ENCODE measurements at places on chromosomes 6 and 20.

DNA sequence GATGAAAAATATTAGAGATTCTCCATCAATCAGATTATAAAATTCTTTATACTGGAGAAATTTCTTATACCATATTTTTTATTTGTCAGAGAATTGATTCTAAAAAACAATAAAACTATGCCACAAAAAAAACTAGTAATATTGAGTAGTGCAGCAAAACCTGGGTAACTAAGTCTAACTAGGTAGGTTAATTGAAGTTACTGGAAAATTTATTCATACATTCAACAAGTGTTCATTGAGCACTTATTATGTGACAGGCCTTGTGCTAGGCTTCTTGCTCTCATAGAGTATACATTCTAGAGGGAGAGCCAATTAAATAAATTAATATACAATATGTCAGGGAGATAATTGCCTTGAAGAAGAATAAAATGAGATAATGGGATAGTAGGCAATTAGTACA lies 189.4 kb downstream of the EYA4 start:
- no peak for DNase-seq

- DNase-seq, result peak; percentile 36
Observed at GRCh38 chr6:32945108-32945760, 4.4 kb upstream of the HLA-DMB start.

DNA sequence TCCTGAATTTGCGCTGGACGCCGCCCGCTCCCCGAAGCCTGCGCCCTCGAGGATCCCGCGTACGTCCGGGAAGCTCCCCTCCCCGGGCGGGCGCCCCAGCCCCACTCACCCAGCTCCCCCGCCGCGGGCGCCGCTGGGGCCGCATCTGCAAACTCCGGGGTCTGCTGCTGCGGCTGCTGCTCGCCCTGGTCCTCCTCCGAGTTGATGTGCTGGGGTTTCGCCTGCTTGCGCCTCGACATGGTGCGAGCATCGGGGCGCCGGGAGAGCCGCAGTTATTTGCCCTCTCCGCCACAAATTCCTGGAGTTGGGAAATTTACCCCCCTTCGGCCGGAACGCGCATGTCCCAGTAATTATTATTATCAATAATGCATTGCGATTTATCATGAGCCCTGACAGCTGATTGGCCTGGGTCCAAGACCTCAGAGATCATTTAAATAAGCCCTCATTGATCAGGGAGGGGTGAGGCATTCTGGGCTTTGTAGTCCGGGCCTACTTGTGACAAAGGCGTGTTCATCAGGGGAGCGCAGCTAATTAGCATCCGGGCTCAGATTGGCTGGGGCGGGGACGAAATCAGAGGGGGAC lies at the start of gene SALL4:
SALL4 (minus strand) TSS at position 352 of the 582 bp plus-strand sequence; CDS start at position 239, 113 bp downstream.
- no peak for DNase-seq

GRCh38 chr6:166739976-166740318 lies 112.9 kb upstream of the RPS6KA2 start:
- DNase-seq, result no peak

GRCh38 chr6:57267586-57268293 lies 45.6 kb upstream of the RAB23 start:
- peak; percentile 64 for DNase-seq

GRCh38 chr20:25038103-25038410 lies 19.9 kb downstream of the ACSS1 start:
- no peak for DNase-seq

GRCh38 chr6:89611666-89612065 lies 26.9 kb downstream of the LYRM2 start:
- DNase-seq, result no peak

DNA sequence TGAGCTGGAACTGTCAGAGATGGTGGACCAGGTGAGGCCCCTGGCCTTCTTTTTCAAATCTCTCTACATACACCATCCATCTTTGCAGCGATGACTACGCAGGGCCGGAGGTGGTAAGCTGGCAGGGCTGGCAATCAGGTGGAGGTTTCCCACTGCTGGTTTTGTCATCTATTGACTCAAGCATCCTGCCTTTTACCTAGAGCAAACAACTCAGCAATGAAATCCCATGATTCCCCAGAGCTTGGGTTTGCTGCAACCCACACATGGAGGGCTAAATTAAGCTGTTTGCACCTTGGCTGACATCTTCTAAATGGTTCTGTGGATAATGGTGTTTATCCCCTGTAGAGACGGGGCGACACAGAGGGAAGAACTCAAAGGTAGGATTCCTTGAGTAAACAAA lies 170.2 kb downstream of the SCP2D1 start:
- no peak for DNase-seq

GRCh38 chr20:39036851-39037250 lies 74.7 kb downstream of the DHX35 start:
- DNase-seq, result no peak

DNA sequence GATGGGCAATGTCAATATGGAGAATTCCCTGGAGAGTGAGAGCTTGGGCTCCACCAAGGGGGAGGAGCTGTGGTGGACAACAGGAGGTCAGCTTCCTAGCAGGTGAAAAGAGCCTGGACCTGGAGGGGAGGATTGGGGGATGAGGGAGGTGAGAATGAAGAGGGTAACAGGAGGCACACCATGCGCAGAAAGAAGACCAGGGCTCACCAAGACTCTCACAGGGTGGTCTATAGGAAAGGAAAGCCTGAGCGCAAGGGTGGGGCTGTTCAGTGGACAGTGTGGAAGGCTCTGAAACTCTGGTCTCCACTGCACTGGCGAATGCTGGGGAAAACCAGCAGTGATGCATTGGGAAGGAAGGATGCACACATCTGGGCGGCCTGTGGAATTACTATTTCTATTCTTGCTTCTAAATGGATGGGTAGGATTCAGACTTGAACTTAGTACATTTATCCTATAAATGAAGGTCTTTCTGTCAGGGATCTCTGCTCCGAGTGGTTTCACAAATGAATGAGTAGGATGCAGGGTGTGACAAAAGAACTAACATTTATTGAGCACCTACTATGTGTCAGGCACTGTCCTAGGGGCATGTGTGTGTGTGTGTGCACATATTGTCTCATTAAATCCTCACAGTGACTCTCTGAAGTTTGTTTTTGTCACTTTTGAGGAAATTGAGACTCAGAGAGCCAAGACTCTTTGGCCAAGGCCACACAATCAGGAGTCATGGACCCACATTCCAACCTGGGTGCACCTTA lies 152.7 kb downstream of the CD83 start:
- DNase-seq, result no peak

- DNase-seq, result no peak
Observed at GRCh38 chr6:135568379-135568778, 70.8 kb upstream of the AHI1 start.

DNA sequence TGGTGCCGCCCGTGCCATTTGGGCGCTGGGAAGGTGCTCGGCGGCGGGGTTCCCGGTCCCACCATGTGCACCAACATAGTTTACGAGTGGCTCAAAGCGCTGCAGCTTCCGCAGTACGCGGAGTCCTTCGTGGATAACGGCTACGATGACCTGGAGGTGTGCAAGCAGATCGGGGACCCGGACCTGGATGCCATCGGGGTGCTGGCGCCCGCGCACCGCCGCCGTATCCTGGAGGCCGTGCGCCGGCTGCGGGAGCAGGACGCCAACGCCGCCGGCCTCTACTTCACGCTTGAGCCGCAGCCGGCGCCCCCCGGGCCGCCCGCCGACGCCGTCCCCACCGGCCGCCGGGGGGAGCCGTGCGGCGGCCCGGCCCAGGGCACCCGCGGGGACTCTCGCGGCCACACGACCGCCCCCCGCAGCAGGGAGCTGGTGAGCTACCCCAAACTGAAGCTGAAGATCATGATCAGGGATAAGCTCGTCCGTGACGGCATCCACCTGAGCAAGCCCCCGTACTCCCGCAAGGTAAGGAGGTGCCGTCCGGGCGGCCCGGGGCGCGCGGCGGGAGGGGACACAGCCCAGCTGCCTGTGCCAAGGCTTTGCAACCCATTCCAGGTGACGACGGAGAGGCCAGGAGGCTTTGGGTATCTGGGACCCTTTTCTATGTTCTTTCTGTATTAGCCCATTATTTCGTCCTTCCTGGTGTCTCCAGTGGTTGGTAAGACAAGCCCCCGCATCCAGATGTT lies 547 bp downstream of the SAMD5 start:
- no peak for DNase-seq

DNA sequence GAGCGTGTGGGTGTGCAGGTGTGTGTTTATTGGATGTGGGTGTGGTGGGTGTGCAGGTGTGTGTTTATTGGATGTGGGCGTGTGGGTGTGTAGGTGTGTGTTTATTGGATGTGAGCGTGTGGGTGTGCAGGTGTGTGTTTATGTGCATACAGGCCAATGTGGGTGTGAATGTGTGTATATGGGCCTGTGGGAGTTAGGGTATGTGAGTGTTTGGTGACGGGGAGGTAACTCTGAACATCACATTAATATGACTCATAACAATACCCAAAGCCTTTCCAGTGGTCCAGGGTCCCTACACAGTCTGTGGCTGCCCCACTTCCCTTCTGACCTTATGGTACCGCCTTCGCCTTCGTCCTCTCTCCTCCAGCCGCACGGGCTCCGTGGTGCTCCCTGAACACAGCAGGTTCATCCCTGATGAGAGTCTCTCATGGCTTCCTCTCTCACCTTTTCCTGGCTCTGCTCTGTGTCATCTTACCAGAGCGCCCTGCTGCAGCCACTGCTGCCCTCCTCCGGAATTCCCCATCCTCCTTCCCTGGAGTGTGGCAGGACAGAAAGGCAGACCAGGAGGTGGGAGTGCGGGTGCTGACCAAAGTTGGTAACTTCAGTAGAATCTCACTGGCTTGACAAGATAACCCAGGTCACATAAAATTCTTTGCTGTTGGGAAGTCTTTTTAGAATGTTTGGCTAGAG lies 80.0 kb downstream of the SLC2A10 start:
- no peak for DNase-seq

DNA sequence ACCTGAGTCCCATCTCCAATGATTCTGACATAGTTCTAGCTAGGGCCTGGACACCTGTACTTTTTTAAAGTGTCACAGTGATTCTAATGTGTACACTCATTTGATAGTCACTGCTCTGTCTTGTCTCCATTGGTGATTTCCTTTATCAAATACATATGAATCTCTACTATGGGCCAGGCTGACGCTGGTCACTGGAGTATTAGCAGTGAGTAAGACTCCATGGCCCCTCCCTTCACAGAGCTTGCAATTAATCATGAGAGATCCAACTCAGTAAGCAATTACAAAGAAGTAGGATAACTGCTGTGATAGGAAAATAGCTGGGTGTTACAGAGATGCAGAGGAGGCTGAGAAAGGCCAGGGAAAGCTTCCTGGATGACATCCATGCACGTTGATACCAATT lies 19.3 kb upstream of the SASH1 start:
- DNase-seq, result no peak

DNA sequence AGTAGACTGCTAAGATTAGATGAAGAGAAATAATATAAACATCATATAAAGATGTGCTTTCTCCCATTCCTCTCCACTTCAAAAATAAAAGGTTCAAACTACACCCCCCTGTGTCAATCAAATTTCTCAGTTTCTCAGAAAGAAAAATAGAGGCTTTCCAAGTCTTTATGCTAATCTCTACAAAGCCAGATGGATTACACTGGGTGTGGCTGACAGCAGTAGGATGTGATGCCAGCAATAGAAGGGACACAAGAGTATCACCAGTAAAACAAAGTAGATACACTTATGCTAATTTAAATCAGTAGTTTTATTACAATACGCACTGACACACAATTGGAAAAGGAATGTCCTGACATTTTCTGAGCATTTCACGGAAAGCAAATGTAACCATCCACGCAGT lies 353.4 kb downstream of the RNGTT start:
- no peak for DNase-seq

DNA sequence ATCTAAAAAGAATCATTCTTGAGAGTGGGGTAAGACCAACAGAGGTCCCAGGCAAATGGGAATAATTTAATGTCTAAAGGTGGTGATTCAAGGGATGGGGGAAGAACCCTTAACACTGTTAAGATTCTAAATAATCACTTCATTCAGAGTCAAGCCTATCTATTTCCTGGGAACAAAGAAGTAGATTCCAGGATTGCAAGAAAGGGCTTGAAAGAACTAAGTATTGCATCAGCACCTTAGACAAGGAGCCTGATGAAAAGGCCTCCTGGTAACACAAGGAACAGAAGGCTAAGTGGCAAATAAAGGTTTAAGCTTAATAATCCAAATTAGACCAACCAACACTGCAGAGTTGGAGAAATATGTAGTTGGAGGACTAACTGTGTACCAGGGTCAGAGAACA lies 620.7 kb upstream of the BTBD3 start:
- no peak for DNase-seq

- no peak for DNase-seq
Observed at GRCh38 chr6:76240092-76240491, 167.6 kb upstream of the IMPG1 start.

- DNase-seq, result no peak
Observed at GRCh38 chr6:96939007-96939805, 14.7 kb downstream of the KLHL32 start.

- peak; percentile 25 for DNase-seq
Observed at GRCh38 chr6:97049253-97050011, 124.9 kb downstream of the KLHL32 start.

DNA sequence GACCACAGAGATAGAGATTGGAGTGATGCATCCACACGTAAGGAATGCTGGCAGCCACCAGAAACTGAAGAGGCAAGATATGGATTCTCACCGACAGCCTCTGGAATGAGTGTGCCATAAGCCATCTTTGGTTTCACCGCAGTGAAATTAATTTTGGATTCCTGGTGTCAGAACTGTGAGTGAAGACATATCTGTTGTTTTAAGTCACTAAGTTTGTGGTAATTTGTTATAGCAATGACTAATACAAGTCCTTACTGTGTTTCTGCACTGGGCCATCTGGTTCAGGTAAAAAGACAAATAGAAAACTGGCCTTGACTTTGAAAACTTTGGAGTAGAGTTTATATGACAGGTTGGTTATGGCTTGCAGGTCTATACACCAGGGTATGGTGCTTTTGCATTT lies 261.9 kb downstream of the PHF3 start:
- no peak for DNase-seq

DNA sequence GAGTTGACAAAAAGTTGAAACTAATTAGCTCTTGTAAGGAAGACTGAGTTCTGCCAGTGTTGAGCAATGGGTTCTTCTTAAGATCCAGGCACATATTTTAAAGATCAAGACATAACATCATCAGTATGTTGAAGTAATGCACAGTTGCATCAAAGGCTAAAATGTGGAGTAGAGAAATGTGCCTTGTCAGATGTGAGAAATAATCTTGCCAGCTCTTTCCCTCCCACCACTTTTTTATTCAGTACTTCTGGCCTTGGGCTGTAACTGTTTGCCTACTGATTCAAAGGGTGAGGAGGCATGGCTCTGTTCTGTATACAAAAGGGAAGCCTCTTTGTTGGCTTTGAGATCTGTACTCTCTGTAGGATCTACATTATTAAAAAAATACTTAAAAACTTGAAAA lies 13.1 kb downstream of the PKIB start:
- no peak for DNase-seq

- DNase-seq, result peak; percentile 37
Observed at GRCh38 chr20:2005831-2006426, 12.1 kb upstream of the PDYN start.

DNA sequence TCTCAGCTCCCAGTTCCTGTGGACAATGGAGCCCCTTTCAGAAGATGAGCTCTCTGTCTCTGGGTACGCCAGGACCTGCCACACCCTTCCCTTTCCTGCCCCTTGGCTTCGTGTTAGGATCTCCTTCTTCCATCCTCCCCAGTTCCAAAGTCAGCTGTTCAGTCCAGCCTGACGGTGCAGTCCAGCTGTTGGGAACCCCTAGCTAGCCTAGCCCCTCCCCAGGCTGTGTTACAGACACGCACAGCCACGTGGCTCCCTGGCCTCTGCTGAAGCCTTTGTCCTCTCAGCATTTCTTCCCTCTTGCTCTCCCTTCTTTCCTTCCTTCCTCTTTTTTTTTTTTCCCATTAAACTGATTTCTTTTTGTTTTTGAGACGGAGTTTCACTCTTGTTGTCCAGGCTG lies 12.4 kb upstream of the TFAP2C start:
- no peak for DNase-seq
